ENCODE measurements at places on chromosomes 7 and 10.

DNA sequence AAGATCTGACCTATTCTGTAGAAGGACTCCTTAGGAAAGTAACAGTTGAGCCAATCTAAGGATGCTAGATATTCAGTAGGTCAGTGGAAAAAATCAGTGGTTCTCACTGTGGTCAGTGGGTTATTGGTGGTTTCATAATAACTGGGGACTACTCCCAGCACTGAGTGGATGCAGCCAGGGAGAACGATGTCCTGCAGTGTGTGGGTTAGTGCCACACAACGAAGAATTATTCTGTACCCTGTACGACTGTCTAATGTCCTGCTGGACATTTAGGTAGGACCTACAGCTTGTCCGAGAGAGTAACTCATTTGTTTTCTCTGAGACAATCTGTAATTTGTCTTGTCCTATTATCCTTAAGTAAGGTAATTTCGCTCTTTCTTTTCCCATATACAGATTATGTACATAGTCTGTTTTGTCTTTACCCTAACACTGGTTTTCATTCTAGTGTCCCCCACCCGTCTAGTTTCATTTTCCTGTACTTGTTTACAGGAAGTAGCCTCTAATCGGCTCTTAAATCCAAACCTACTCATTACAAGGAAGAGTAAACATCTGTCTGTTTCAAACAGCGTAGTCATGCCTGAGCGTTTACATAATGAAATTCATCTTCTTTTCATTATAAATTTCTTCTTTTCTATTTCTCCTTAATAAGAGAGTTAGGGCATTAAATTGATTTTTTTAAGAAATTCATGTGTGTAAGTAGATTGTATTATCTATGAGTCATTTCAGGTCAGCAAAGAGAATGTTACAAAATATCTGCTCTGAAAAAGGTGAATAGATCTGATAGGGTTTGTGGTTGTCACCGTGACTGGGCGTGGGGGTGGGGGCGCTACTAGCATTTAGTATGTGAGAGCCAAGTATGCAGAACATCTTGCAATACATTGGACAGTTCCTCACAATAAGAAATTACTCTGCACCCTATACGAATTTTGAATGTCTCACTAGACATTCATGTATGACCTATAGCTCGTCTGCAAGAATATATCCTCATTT is 8.3 kb upstream of the ZC3HAV1L start:
- no peak for DNase-seq

DNA sequence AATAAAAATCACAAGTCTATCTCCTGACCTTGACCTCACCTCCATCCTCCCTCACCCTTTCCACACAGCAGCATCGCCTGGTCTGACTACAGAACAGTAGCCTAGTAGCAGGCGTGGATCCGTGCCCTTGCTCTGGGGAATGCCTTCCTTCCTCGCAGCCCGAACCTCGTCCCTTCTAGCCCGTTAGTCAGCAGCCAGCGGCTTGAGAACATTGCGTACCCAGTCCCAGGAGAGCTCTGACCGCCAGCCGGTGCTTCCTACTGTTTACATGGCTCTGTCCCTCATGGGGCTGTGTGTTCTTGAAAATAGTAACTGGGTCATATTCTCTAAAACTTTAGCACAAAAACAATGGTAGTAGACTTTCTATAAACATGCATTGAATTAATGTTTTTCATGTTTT is 682.7 kb upstream of the IGFBP3 start:
- DNase-seq, result no peak

- DNase-seq, result no peak
These were observed 40.8 kb upstream of the LOXL4 start for GRCh38 chr10:98308669-98309365.

DNA sequence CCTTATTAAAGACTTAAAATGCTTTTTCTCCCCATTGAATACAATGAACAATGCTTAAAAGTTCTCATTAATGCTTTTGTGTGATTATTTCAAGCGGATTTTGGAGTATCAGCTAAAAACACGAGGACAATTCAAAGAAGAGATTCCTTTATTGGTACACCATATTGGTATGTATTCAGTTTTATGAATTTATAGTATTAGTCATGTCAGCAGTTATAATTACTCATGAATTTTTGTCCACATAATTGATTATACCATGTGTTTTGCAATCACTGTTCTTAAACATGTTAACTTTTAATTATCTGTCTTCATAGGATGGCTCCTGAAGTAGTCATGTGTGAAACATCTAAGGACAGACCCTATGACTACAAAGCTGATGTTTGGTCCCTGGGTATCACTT is 31.9 kb downstream of the SLK start:
- DNase-seq, result no peak

- DNase-seq, result no peak
These were observed 45.6 kb downstream of the VIPR2 start for GRCh38 chr7:159098811-159099655.

DNA sequence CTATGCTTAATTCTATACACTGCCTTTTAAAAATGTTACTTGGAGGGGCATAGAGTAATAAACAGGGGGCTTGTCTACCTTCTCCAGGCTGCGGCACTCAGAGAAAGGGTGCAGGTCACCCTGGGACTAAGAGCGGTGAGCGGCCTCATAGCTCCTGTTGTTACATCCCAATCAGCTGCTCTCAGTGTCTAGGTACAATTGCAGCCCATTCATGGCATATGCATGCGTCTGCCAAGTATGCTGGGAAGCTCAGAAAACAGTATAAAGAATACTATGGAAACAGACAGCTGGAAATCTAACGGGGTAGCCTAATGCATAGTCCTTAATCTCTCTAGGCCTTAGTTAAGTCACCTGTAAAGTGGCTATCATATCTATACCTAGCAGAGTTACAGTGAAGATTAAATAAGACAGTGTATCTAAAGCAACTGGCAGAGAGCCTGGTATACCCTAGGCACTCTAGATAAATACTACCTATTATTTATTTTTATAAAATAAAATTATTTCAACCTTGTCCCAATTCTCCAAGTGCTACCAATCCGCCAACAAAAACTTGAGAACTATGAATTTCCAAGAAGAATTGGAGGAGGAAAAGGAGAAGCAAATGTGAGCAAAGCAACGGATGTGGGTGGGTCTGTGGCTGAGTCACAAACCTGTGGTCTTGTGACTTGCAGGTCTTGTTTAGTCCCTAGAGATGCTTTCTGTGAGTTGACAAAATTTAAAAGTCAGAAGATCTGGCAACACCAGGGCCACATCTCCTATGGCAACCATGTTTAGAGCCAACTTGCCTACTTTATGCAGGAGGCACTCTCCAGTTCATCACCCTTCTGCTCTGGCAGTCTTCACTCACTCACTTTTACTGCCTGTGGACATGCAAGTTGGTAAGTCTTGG is 183.0 kb downstream of the RAPGEF5 start:
- peak; percentile 59 for DNase-seq

GRCh38 chr7:17996442-17997223 is 31.0 kb downstream of the PRPS1L1 start:
- no peak for DNase-seq

- no peak for DNase-seq
These were observed 72.1 kb upstream of the SH2B2 start for GRCh38 chr7:102214477-102215072.

- DNase-seq, result no peak
These were observed 28.1 kb downstream of the DLG5 start for GRCh38 chr10:77898323-77899079.

GRCh38 chr7:41404375-41405074 is 298.4 kb downstream of the INHBA start:
- DNase-seq, result no peak

DNA sequence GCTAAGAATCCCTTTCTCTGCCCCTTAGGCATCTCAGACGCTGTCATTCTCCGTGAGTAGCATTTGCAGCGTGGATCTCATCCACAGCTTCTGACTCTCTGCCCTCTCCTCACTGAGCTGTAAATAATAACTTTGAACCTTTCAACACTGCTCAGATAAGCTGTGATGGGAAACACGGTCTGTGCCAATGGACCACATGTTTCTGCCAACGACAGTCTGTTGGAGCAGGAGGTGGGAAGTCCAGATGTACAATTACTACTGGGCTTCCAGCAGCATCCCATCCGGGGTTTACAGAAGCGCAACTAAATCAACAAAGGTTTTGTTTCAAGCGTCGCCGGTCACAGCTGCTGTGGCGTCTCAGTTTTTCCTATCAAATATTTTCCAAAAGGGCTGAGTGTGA is 1110.6 kb downstream of the TYW1 start:
- DNase-seq, result no peak

GRCh38 chr7:102220229-102220850 is 66.3 kb upstream of the SH2B2 start:
- DNase-seq, result no peak

- no peak for DNase-seq
These were observed 10.2 kb upstream of the HKDC1 start for GRCh38 chr10:69209787-69210484.

- no peak for DNase-seq
These were observed 10.2 kb downstream of the PLEKHA8 start for GRCh38 chr7:30038196-30038980.

DNA sequence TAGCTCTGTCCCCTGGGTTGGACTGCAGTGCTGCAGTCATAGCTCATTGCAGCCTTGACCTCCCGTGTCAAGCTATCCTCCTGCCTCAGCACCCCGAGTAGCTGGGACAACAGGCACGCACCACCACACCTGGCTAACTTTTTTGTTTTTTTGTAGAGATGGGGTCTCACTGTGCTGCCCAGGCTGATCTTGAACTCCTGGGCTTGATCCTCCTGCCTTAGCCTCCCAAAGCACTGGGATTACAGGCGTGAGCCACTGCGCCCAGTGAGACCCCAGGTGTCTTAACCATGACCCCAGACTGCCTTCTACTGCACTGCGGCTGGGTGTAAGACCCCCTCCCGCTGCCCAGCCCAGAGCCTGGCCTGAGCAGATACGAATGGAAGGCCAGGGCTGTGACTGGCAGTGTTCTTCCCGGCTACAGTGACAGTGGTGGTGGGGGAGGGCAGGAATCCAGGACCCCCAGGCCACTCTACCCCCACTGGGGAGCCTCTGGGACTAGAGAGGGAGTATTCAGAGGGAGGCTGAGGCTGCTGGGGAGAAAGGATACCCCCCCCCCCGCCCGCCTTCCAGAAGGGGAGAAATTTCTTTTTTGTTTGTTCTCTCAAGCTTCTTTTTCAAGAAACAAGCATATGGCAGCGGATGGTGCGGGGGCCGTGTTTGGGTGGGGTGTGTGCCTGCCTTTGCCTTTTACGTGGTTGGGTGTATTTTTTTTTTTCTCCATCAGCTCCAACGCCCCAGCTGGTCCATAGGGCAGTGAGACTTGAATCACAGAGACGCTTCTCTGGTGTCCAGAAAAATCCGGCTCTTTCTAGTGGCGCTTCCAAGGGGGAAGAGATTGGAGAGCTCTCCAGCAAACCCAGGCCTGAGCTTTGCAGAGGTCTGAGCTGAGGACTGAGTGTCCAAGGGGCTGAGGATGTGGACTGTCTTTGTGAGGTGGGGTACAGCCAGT is 36.6 kb downstream of the GTF2IRD1 start:
- no peak for DNase-seq

Measured in CD14-positive monocyte (primary cell).